Sciatic nerve (tissue), 2 donors: ENCODE measurements at places on chromosomes 2 and 18. TPM values are rescaled to one million over a fixed set of nuclear protein-coding genes. Genes with fewer than 3 reads are reported as not detected.

Gene CDH19
- 160 TPM for total RNA-seq

Gene SERPINB11
- not detected for total RNA-seq

Gene POTEI
- 0.27 TPM for total RNA-seq

Gene HRH4
- total RNA-seq, result 0.36 TPM

Gene UNC80
- total RNA-seq, result 0.22 TPM

Gene VWC2L
- not detected for total RNA-seq

Gene MGAT4A
- total RNA-seq, result 46.0 TPM

Gene VAMP5
- 71.2 TPM for total RNA-seq

Gene STPG4
- 0.89 TPM for total RNA-seq

Gene RAB31
- 53.4 TPM for total RNA-seq

Gene TTC31
- 22.6 TPM for total RNA-seq

Gene FNDC4
- 6.3 TPM for total RNA-seq

Gene TGFA
- total RNA-seq, result 11.8 TPM

Gene CYP27C1
- total RNA-seq, result 0.31 TPM

Gene RUFY4
- 0.36 TPM for total RNA-seq
